ENCODE measurements at places on chromosomes 11 and 22.

- DNase-seq = no peak
Measured at GRCh38 chr11:69700278-69701140, 3.3 kb downstream of the FGF19 start.

DNA sequence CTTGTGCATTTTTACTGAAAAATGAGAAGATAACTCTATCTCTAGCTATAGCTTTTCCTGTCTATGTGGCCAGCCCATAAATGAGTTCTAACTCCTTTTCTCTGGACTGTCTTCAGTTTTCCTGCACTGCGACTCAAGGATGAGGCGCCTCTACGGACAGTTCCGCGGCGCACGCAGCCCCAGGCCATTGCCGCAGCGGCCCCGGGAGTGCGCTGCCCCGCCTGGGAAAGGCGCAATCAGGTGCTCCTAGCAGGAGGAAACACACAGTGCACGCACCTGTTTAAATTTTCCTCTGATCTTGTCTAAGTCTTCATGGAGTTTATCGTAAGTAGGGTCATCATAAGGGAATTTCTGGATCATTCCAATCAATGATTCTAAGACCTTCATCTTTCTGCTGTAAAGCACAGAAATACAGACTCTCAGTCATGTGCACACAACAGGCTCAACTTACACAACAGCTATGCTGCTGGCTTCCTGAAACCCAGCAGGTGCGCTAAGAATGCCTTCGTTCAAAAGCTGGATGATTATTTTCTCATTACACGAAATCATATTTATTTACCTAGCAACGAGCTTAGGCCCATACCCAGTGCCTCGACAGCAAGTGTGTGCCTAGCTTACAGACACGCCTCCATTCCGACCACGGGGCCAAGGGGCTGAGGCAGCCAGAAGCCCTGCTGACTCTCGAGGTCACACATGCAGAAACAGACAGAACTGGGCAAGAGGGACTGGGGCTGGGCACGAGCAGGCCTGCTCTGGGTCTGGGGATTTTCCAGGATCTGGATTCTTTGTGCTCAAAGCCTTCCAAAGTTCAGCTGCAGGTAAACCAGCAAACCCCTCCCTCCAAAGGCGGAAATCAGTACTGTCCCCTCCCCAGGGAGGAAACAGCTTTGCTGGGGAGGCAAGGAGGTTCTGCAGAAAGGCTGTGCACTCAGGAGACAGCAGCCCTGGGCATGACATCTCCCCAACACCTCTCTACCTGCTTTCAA is 7.2 kb downstream of the LTO1 start:
- DNase-seq = no peak

GRCh38 chr11:9714272-9714940 is 50.5 kb downstream of the SWAP70 start:
- DNase-seq = no peak

DNA sequence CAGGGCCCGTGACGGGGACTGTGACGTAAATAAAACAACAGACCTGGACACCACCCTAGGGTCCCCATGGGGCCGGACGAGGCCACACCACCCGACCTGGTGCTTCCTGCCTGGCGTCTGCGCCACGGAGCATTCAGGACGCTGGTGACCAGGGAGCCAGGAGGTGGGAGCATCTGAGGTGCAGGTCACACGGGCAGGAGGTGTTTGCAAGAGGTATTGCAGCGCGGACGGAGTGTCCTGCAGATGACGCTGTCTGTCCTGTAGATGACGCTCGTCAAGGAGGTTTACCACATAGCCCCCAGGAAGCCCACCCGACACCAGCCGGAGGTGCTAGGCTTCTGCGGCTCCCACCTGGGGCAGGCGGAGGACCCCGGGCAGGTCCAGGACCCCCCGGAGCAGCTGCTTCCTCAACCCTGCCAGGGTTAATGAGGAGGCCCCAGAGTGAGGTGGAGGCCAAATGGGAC is 986 bp upstream of the MUC5B start:
- no peak for DNase-seq

DNA sequence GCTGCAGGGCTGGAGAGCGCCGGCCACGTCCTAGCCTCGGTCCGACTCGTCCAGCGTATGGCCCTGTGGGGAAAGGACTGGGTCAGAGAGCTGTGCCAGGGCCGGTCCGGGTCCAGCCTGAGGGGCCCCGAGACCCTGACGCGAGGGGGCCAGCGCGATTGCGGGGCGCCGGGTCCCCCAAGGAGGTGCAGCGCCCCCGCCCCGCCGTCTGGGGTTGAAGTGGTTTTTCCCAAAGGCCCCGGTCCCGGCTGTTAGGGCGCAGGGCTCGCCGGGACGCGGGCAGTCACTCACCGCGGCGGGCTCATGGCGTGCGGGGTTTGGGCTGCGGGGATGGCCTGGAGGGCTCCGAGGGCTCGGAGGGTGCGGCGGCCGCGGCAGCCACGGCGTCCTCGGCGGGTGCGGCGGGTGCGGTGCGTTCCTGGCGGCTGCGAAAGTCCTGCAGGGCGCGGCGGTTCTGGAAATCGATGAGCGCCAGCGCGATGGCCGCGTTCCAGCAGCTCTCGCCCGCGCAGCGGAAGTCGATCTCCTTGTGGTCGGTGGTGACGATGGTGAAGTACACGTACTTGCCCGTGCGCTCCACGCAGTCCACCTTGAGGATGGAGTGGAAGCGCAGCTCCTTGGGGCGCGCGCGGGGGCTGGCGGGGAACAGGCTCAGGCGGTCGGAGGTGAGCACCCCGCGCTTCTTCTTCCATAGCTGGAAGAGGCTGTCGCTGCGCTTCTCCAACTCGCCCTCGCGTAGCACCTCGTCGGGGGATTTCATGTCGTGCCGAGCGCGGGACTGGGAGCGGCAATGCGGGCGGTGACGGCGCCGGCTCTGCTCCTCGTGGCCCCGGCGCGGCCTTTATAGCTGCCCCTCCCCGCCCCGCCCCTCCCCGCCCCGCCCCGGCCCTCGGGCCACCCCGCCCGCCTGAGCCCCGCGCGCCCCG is at the start of gene PHLDA2:
PHLDA2 (minus strand) TSS at position 816 of the 926 bp plus-strand sequence; CDS start at position 760, 56 bp downstream.
- DNase-seq = peak; percentile 89

DNA sequence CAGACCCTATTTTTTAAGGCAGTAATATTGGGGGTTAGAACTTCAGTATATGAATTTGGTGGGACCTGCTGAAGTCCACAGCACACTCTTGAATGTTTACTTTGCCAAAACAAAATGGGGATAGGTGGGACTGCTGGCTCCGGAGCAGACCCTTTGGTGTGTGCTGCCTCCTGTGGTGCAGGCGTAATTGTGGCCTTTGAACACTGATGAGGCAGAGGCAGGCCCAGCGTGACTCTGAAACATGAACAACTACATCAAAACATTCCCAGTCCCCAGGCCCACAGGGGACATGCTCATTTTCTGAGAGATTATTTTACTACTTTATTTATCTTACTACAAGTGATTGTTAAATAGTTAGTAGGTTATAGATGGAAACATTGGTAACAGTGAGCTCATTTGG is 225.0 kb upstream of the TBCEL start:
- no peak for DNase-seq

- no peak for DNase-seq
Measured at GRCh38 chr11:28139841-28140415, 31.7 kb downstream of the METTL15 start.

GRCh38 chr11:121235057-121235456 is 57.5 kb upstream of the SC5D start:
- DNase-seq = no peak

DNA sequence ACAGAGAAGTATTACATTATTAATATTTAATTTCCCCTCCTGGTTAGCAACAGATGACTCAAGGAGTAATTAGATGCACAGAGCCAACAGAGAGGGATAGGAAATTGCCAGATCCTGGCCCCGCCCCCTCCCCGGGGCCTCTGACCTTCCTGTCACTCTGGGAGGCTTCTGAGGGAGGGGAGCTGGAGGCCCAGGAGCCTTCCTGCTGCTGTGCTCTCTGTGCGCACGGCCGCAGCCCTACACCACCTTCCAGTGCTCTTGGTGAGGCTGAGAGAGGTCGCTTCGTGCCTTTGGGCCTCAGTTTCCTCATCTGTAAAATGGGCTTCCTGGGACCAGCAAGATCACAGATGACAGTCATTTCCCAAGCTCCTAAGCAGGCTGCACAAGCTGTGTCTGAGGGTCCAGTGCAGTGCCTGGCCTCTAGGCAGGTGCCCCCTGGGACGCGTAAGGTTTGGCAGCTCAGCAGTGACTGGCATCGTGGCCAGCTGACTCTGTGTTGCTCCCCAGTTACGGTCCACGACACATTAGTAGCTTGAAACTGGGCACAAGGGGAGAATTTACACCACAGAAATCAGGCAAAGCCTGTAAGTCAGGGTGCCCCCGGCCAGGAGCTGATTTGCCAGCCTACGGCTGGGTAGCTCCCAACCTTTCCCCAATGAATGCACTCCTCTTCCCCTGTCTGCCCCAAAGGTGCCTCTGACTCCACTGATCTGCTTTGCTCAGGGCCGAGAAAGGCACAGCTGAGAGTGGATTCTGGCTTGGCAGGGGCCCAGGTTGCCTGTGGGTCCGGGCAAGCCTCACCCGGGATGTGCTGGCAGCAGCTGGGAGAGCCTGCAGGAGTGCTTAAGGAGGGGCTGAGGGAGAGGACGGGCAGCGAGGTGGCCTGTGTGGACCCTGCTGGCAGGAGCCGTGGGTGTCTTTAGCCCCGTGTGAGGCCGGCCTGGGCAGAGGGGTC is 2.3 kb downstream of the ADORA2A start:
- no peak for DNase-seq

DNA sequence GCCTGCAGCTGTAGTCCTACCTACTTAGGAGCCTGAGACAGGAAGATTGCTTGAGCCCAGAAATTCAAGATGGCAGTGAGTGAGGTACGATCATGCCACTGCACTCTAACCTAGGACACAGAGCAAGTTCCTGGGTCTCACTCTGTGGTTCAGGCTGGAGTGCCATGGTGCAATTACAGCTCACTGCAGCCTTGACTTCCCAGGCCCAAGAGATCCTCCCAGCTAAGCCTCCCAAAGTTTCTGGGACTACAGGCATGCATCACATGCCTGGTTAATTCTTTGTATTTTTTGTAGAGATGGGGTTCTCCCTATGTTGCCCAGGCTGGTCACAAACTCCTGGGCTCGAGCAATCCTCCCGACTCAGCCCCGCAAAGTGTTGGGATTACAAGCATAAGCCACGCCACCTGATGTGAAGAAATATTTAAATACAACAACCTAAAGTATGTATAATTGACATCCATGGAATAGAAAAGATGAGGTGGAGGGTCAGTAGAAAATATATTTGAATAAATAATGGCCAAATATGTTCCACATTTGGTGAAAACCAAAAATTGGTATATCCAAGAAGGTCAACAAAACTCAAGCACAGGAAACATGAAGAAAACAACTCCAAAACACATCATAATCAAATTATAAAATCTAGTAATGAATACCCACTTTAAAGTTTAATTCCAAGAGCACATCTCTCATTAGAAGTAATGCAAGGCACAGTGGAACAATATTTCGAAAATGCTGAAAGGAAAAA is 47.9 kb upstream of the IGLL5 start:
- DNase-seq = no peak

DNA sequence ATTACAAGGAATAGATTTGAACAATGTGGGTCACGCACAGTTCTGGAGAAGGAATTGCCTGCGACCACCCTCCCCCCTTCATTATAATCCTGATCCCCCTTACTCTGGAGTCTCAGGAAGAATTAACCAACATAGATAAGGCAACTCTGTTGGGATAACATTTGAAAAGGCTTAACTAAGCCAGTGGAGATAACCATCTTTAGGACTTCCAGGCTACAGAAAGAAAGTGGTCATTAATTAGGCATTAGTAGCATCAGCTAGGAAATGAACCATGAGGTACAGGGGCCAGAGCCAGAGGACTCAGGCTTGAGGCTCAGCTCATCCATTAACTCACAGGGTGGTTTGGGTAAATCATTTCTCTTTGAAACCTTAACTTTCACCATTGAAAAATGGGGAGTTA is 720.0 kb upstream of the API5 start:
- no peak for DNase-seq

- no peak for DNase-seq
Measured at GRCh38 chr11:36532941-36533601, 23.0 kb upstream of the TRAF6 start.

GRCh38 chr22:49771266-49772065 is 56.2 kb downstream of the BRD1 start:
- DNase-seq = no peak

DNA sequence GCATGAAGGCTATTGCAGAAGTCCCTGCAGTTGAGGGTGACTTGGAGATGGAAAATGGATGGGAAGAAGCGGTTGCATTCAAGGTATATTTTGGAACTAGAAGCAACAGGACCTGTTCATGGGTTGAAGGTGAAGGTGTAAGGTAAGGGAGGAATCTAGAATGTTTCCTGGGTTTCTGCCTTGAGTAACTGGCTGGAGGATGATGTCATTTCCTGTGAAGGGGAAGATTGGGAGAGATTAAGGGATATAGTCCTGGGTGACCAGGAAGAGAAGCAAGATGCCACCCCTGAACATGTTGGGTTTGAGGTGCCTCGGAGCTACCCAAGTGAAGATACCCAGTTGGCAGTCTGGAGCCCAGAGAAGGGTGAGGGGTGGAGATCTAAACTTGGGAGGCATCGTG is 12.1 kb upstream of the MOGAT2 start:
- no peak for DNase-seq

- no peak for DNase-seq
Measured at GRCh38 chr11:46285594-46286033, 8.2 kb downstream of the CREB3L1 start.

- no peak for DNase-seq
Measured at GRCh38 chr11:72661486-72661885, 12.7 kb downstream of the PDE2A start.

DNA sequence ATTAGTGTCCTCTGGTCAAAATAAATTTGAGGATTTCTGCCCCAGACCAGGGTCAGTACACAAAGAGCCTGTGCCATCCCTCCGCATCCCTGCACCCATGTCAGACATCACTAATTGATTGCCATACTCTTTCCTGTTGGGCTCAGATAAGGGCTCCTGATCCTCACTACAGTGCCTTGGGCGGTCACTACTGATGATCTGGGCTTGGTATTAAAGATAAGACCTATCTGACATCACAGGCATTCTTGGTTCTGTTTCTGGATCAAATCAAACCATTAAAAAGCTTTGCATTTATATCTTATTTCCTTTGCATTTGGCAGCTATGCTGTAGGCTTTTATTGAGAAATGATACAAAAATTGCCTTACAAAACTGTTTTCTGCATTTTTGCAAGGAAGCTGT is 103.5 kb upstream of the TENM4 start:
- DNase-seq = no peak

DNA sequence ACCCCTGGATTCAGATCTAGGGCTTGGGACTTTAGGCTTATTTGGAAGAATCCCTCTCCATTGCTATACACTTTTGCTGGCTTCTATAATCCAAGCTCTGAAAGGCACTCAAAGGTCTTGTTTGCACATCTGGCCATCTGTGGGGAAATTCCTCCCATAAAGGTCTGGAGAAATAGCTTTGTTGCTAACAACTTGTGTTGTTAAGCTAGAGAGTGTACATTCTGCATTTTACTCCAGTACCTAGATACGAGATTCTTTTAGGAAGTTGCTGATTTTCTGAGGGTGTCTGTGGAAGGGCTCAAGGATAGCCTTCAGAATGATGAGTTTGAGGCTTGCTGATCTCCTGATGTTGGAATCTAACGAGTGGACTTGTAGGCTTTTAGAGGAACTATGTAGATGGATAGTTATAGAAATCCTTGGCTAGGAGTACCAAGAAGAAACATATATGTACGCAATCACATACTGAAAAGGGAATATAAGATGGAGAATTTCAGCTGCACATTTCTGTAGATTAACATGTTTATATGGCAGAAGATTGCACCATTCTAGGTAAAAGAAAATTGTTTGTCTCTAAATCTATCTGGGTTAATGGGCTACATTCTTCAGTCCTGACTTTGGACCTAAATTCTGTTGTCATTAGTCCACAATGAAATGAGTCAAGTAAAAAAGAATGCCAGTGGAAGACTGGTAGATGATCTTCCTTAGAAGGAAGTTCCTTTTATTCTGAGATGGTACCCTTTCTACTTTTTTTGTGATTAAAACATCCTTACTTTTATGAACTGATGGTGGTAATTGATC is 51.0 kb downstream of the UBASH3B start:
- no peak for DNase-seq

All from RKO (cell line).